ENCODE measurements at places on chromosomes 2 and 18.

GRCh38 chr2:138323382-138324067 lies 178.0 kb upstream of the SPOPL start:
- no peak for DNase-seq

DNA sequence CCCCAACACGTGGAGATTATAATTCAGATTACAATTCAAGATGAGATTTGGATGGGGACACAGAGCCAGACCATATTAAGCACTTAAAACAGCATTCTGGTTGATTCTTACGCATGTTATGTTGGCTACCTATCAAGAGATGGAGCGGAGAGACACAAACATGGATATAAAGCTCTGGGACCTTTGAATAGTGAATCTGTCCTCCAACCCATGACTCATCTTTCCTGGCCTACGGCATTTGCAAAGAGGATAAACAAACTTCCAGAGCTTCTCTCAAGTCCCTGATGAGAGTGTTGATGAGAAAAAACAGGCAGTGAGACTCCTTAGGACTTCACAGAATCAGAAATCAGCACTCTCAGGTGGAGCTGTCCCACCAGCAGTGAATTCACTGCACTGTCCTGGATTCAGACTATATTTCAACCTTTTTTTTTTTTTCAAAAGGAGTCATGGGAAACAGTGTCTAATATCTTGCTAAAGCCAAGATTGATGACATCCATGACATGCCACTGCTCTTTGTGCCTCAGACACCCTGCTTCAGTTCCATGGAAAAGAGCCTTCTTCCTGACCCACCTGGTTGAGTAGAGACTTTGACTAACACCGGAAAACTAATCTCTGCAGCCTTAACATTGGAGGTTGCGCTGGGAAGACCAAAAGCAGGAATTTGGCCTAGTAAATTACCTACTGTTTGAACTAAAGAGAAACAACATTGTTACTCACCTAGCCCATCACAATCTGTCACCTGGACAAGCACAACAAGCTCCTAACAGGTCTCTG lies 62.1 kb upstream of the NPAS2 start:
- DNase-seq = peak; percentile 81

DNA sequence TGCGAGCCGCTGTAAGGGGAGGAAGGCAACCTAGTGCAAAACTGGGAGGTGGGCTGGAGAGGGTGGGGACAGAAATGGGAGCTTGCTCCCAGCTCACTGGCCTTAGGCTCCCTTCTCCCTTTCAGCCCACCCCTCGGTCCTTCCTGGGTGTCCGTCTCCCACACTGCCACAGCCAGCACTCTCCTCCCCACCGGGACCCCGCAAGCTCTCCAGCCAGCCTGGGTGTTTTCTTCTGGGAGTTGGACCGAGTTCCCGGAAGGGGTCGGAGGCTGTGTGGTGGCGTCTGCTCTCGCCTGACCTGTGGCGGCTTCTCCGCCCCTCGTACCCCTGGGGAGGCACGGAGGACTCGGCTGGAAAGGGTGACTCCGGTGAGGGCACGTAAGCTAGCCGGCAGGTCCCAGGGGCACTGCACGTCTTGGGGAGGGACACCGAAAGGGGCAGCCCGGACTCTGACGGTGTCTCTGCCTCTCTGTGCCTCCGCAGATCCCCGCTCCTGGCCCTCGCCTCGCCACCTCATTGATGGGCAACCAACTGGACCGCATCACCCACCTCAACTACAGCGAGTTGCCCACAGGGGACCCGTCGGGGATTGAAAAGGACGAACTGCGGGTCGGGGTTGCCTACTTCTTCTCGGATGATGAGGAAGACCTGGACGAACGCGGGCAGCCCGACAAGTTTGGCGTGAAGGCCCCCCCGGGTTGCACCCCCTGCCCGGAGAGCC lies 1.1 kb downstream of the LRATD1 start:
- no peak for DNase-seq

DNA sequence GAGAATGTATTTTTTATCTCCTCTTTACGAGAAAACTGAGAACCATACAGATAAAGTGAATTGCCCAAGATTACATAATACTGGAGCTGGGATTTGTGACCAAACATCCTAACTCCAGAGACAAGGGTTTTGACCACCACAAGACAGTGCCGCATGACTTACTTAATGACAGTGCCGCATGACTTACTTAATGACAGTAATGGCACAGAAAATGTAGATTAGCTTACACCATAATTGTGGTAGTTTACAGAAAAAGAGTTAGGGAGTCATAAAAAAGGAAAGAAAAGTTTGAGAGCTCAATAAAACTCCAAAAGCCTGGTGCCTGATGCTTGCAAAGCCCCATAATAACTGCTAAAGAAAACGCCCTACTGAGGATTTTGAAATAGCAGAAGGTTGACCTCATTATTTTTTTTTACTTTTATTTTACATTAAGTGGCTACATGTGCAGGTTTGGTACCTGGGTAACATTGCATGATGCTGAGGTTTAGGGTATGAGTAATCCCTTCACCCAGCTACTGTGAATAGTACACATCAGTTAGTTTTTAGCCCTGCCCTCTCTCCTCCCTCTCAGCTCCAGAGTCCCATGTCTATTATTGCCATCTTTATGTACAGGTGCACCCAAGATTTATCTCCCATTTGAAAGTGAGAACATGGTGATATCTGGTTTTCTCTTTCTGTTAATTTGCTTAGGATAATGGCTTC lies 310.0 kb upstream of the UBE2E3 start:
- DNase-seq = no peak

DNA sequence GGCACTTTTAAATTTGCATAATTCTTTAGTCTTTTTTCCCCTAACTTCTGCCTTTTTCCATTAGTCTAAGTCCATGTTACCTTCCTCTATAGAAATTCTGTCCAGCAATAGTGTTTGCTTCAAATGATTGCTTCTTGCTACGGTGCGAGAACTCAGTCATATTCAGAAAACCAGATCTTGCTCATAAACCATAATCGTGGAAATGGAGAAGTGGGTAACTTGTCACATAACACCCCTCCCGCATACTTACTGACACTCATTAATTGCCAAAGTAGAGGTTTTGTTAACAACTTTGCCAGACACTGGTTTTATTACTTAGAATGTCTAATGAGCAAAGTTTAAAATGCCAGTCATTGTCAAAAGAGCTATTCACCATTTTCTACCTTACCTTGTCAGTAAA lies 94.3 kb upstream of the TWSG1 start:
- no peak for DNase-seq

- DNase-seq = peak; percentile 55
These were observed 72.6 kb downstream of the TXNL1 start for GRCh38 chr18:56565551-56566345.

DNA sequence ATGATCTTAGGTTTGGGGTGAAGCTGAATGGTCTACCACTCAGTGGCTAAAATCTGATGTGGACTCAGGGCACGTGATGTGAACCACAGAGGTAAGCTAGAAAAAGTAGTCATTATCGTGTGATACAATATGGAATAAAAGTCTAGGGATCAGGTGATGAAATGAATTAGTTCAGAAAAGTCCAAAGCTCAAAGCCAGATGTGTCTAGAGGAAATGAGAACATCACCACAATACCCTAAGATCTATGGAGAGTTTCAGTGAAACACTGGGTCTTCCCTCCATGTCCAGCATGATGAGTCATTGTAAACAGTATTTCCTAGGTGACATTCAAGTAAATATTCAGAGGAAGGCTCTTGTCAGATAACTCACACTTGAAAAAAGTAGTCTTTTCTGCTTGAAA lies 1257.4 kb upstream of the ZEB2 start:
- no peak for DNase-seq

- DNase-seq = no peak
These were observed 39.0 kb upstream of the RNF152 start for GRCh38 chr18:61931654-61932379.

GRCh38 chr2:235958221-235958930 lies 209.8 kb downstream of the GBX2 start:
- no peak for DNase-seq

Measured in fibroblast of the conjunctiva (primary cell).